ENCODE measurements at places on chromosomes 11 and 22.
A peak's percentile ranks its signal among the peaks of the same experiment; 100 is the strongest.

GRCh38 chr11:134500621-134501020 is 88.6 kb upstream of the B3GAT1 start:
- no peak for DNase-seq

DNA sequence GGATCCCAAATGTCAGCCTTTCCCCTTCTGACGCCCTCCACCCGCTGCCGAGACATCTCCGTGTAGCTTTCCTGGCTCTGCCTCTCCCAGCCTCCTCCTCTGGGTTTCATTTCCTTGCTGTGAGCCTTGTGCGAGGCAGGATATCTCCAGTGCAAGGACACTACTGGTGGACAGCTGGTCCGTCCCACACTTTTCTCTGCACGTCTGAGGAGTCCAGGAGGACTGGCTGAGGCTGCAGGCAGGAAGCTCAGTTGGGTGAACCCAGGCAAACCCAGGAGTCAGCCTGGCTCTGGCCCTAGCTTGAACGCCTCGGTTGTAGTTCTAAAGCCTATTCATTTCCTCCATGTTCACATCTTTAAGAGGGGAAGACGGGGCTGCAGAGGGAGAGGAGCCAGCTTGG is 145.5 kb downstream of the ST3GAL4 start:
- DNase-seq = no peak

DNA sequence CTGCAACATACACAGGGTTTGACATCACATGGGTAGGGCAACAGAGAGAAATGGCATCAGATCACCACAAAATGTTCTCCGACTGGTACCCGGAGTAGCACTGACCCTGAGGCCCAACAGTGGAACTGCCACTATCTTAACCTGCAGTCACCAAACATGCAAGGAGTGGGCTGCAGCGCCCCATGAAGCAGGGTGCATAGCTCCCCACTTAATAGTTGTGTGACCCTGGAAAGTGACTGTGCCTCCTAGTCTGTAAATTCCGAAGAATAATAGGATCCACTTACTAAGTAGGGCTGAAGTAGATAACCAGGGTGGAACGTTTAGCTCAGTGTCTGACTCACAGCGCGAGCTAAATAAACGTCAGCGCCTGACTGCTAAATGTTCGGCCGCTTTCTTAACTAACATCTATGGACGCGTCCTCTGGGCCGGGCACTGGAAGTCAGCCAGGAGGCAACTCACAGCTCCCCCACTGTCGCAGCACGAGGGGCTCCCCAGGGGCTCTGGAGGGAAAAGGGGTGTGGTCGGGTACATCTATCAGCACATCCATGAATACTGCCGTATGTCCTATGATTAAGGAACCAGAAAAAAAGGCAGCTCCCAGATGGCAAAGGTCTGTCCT is 777 bp downstream of the LTO1 start:
- peak; percentile 16 for DNase-seq

GRCh38 chr11:9815486-9816136 is 151.7 kb downstream of the SWAP70 start:
- DNase-seq = no peak

GRCh38 chr22:32326647-32327046 is 31.0 kb upstream of the RFPL3 start:
- DNase-seq = no peak

- DNase-seq = no peak
Observed at GRCh38 chr11:120610111-120610510, 98.6 kb downstream of the GRIK4 start.

- DNase-seq = no peak
Observed at GRCh38 chr22:20029550-20030225, 8.8 kb downstream of the TANGO2 start.

DNA sequence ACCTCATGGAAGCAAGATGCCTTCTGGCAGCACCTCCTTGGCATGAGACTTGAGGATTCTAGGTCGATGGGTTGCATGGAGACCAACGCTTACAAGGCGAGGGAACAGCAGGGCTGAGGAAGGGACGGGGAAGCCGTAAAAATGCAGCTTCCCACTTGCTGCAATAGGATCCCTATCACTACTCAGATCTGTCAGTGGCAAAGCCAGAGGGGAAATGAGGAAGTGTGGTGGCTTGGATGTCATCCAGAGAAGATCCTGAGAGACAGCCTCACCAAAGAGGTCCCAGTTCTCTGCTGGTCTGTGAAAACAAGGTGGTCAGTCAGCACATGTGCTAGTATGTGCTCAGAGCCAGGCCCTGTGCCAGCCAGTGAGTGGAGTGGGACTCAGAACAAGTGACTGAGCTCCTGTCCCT is 22.2 kb downstream of the CYB5R2 start:
- DNase-seq = no peak

GRCh38 chr11:5604896-5605295 is 8.5 kb downstream of the TRIM6 start:
- no peak for DNase-seq

DNA sequence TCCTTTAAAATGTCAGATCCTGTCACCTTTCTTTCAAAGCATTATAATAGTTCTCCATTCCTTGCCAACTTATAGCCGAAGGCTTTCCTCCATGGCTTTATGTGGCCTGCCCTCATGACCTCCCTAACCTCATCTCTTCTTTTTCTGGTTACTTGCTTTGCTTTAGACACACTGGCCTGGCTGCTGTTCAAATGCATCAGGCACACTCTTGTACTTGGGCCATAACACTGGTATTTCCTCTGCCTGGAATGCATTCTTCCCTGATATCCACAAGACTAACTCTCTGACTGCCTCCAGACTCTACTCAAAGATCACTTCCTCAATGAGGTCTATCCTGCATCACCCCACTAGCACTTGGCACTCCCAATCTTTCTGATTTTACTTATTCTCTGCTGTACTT is 710.3 kb downstream of the KCNA4 start:
- no peak for DNase-seq

- no peak for DNase-seq
Observed at GRCh38 chr11:130189492-130190210, 30.1 kb downstream of the ST14 start.

GRCh38 chr22:17966403-17966717 is 58.0 kb downstream of the MICAL3 start:
- no peak for DNase-seq

DNA sequence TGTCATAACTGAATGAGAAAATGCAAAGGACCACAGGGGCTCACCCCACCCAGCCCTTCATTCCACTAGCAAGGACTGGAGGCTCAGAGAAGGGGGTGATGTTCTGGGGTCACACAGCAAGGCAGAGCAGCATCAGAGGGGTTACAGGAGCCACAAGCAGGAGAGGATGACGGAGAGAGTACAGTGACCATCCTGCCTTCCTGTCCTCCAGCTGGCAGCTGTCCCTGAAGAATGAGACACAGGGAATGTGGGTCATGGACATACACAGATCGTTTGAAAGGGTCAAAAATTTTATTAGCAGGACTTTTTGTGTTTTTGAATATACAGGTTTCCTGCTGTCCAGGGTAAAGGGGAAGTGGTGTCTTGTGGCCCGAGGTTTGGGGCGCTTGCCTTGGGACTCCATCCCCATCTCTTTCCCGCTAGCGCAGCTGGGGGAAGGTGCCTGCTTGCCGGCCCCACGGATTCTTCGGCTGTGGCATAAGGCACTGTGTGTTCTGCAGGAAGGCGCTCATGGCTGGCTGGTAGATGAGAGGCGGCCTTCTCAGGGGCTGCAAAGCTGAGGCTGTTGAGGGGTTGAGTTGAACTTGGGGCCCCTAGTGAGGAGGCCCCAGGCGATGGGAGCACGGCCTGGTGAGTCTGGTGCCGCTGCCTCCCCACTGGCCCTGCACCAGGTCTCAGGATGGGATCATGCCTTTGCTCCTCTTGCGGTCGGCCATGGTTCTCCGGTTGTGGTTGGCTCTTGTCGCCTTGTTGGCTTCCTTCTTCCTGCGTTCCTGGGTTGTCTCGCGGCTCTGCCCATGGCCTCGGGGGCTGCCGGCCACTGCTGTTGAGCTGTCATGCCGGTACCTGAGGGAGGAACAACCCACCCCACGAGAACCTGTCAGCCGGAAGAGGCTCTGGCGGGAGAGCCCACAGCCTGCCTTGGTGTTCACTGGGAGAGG is 21.4 kb downstream of the UQCR10 start:
- DNase-seq = no peak

DNA sequence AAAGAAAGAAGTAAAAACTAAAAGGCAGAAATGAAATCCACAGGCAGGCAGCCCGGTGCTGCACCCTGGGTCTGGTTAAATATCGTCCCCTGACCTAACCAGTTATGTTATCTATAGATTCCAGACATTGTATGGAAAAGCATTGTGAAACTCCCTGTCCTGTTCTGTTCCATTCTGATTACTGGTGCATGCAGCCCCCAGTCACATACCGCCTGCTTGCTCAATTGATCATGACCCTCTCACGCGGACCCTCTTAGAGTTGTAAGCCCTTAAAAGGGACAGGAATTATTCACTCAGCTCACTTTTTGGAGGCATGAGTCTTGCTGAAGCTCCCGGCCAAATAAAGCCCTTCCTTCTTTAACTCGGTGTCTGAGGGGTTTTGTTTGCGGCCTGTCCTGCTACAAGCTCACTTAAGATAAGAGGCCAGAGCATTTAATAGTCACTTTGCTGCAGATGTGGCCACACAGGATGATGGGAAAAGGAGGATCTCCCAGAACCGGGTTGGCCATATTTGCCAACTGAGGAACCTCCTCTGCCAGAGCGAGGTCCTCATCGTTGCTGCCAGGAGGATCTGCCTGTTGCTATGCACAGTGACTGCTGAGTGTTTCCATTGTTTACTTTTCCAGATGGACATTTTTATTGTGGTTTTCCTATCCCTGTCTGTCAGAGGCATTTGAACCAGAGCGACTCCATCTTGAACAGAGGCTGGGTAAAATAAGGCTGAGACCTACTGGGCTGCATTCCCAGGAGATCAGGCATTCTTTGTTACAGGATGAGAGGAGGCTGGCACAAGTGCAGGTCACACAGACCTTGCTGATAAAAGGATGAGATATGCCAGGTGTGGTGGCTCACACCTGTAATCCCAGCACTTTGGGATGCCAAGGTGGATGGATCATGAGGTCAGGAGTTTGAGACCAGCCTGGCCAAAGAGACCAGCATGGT is 10.2 kb downstream of the C11orf96 start:
- DNase-seq = no peak

DNA sequence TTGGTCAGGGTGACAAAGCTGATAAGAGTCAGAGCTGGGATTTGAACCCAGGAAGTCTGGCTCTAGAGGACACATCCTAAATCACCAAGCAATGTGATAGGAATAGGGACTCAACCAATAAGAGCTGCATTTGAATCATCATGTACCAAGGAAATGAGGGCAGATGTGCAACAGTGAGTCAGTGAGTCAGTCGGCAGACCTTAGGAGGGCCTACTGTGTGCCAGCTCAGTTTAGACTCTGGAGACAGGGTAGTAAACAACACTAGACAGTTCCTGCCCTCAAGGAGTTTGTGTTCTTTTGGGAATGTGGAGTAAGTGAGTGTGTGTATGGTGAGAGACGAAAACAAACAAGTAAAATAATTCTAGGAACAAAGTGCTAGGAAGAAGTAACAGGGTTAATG is 11.2 kb downstream of the IL10RA start:
- no peak for DNase-seq
